ENCODE measurements at places on chromosomes 5 and 9. TPM values are rescaled to one million over a fixed set of nuclear protein-coding genes. Genes with fewer than 3 reads are reported as not detected.

Gene TEX48
- total RNA-seq, result not detected

Gene IL31RA
- total RNA-seq, result not detected

Gene ITK
- not detected for total RNA-seq

Gene CAPSL
- not detected for total RNA-seq

DNA sequence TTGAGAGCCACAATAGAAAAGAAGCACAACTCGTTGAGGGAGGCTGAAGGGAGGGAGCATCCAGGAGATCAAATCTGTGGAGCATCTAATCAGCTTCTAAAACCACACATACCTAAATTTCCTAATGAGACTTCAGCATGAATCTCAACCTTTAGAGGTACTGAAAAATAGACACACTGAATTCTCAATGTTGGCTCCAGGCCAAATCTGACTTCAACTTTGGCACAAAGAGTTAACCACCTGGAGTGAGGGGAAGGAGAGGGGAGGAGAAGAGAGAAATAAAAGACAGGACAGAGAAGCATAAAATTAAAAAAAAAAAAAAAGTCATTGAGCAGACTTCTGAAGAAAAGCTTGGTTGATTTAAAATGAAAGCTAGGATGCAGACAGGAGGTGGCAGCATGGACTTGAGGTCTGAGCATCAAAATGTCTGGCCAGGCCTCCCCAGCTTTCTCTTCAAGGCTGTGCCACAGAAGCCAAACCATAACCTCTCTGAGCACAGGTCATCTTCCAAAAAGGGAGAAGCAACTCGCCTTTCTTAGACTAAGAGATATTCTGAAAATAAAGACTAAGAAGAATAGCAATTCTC lies 205.6 kb downstream of the DENND1A start:
- no peaks in the 10 kb centered on the region for H3K36me3 ChIP-seq
- peak; percentile 80 for DNase-seq
- H3K27me3 ChIP-seq, result no peaks in the 10 kb centered on the region
- no peak overlapping the region for H3K27ac ChIP-seq

DNA sequence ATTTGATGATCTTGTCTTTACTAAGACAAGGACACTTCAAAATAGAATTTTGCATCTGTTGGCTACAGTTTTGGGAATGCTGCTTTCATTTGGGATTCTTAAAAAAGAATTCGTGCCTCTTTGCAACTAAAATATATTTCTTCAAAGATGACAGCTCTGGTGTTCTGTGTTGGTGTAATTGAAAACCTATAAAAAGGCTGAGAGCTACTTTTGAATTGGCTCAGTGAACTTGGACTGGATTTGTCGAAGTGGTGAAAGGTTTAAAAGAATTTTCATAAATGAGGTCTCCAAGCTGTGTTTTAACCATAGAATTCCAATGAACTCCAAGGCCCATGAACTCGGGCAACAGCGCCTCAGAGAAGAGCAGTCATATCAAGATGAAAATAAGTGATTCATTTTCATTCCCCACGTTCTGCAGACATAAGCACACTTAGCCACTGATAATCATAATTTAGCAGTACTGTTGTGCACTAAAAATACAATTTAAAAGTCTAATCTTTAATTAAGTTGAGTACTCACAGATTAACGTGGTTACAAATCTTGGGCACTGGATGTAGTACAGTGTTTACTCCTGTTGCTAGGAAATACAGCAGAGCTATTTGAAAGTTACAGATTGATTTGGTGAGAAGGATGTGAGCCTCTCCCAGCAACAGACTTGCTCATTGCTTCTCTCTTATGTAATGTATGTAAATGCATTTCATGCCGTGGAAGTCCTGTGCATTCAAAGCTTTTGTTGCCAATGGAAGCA lies 10.9 kb downstream of the SNCAIP start:
- no peaks in the 10 kb centered on the region for H3K27me3 ChIP-seq
- no peak overlapping the region for H3K27ac ChIP-seq
- no peak overlapping the region for H3K4me3 ChIP-seq
- no peak for DNase-seq

DNA sequence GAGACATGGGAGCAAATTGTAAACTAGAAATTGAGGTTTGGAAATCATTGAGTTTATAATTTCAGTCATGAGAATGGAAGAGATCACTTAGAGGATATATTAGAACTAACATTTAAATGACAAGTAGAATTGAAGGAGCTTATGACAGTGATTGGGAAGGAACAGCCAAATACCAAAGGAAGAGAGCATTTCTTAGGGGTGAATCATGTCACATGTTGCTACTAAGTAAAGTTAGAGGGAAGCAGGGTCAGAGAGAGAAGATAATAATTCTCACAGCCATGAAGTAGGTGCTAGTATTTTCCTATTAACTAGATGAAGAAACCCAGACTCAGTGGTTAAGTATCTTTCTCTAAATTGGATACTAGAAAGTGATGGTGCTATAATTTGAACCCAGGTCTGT lies 59.3 kb downstream of the COMMD10 start:
- H3K27me3 ChIP-seq, result no peaks in the 10 kb centered on the region
- H3K4me1 ChIP-seq, result peaks cover 4% of the 10 kb centered on the region
- no peak for DNase-seq
- no peak overlapping the region for H3K27ac ChIP-seq

DNA sequence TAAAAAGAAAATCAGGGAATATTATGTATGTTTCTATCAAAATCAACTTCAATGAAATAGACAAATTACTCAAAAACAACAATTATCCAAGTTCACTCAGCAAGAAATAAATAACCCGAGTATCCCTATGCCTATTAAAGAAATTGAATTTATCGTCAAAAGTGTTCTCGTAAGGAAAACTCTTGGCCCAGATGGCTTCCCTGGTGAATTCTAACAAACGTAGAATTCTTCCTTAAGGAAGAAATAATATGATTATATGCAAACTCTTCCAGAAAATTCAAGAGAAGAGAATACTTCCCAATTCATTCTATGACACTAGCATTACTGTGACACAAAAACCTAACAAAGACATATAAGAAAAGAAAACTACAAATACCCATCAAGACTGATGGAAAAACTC lies 29.7 kb downstream of the FAM78A start:
- no peaks in the 10 kb centered on the region for H3K4me1 ChIP-seq
- no peaks in the 10 kb centered on the region for H3K36me3 ChIP-seq
- no peak overlapping the region for H3K27ac ChIP-seq
- H3K4me3 ChIP-seq, result no peak overlapping the region

- no peaks in the 10 kb centered on the region for H3K4me1 ChIP-seq
- no peaks in the 10 kb centered on the region for H3K27me3 ChIP-seq
- H3K27ac ChIP-seq, result no peak overlapping the region
- H3K36me3 ChIP-seq, result no peaks in the 10 kb centered on the region
- no peak overlapping the region for H3K4me3 ChIP-seq
Measured at GRCh38 chr5:146662229-146662628, 146.2 kb upstream of the GPR151 start.

GRCh38 chr5:135944967-135945560 lies 9.7 kb downstream of the LECT2 start:
- H3K27ac ChIP-seq, result no peak overlapping the region
- H3K36me3 ChIP-seq, result no peaks in the 10 kb centered on the region
- H3K4me1 ChIP-seq, result no peaks in the 10 kb centered on the region
- DNase-seq, result peak; percentile 54

- no peaks in the 10 kb centered on the region for H3K4me1 ChIP-seq
- no peaks in the 10 kb centered on the region for H3K36me3 ChIP-seq
- H3K27me3 ChIP-seq, result no peaks in the 10 kb centered on the region
- no peak overlapping the region for H3K27ac ChIP-seq
Measured at GRCh38 chr9:7912037-7912535, 112.5 kb upstream of the DMAC1 start.

GRCh38 chr5:38553001-38553521 lies 3.4 kb downstream of the LIFR start:
- H3K4me1 ChIP-seq, result peaks cover 48% of the 10 kb centered on the region
- no peak for DNase-seq
- H3K36me3 ChIP-seq, result no peaks in the 10 kb centered on the region
- H3K27me3 ChIP-seq, result no peaks in the 10 kb centered on the region
- H3K27ac ChIP-seq, result no peak overlapping the region

- no peak overlapping the region for H3K4me3 ChIP-seq
- peaks cover 3% of the 10 kb centered on the region for H3K36me3 ChIP-seq
- H3K4me1 ChIP-seq, result peaks cover 16% of the 10 kb centered on the region
- peak overlapping the region; percentile 1 for H3K27ac ChIP-seq
Measured at GRCh38 chr9:107292821-107293542, 9.9 kb downstream of the RAD23B start.

- no peaks in the 10 kb centered on the region for H3K27me3 ChIP-seq
- no peak overlapping the region for H3K4me3 ChIP-seq
- H3K36me3 ChIP-seq, result no peaks in the 10 kb centered on the region
- DNase-seq, result no peak
- H3K4me1 ChIP-seq, result no peaks in the 10 kb centered on the region
Measured at GRCh38 chr9:90857855-90858254, 56.2 kb downstream of the SYK start.

DNA sequence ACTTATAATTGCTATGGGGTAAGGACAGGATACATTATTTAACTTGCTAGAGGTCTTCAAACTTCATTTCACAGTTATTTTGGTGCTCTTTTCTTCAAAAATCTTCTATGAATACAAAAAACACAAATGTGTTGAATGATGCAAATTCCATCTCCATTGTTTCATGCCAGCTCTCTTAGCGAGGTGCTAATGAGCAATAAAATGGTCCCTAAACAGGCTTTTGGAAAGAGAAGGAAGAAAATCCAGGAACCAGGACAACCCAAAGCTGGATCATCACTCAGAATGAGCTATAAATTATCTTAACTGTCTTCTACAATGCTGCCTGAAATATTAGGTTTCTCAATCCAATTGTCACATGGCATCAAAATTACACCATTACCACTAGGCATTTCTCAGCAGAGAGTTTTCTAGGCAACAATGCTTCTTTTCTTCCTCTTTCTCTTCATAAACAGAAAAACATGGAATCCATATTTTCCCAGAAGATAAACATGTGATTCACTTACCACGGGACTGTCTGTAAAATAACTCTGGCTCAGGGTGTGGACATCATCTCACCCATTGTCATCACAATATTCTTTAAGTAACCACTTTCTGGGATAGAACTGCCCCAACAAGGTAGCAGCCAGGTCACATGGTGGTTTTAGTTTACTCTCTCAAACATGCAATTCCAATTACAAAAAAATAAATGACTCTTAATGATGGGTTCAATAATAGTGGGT lies 249.4 kb downstream of the NPR3 start:
- no peak overlapping the region for H3K4me3 ChIP-seq
- no peaks in the 10 kb centered on the region for H3K27me3 ChIP-seq
- no peaks in the 10 kb centered on the region for H3K36me3 ChIP-seq
- H3K27ac ChIP-seq, result no peak overlapping the region
- peak; percentile 55 for DNase-seq

DNA sequence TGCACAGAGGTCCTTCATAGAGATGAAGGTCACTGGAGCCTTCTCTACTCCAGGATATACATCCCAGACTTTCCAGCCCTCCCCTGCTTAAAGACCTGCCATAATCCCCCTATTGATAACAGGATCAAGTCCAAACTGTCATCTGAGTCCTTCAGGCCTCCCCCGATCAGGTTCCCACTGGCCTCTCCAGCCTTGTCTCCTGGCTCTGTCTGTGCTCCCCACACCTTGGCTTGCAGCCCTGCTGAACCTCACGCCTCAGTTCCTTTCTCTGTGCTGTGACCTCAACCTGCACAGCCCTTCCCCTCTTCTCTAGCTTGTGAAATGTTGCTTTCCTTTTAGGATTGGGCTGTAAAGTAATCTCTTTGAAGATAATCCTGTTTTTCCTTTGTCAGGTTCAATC lies 2.5 kb upstream of the HRH2 start:
- no peak for DNase-seq
- no peaks in the 10 kb centered on the region for H3K36me3 ChIP-seq
- peaks cover 6% of the 10 kb centered on the region for H3K4me1 ChIP-seq
- H3K27me3 ChIP-seq, result no peaks in the 10 kb centered on the region

Data from osteoblast (primary cell).